ENCODE measurements at places on chromosomes 2 and 18.

- DNase-seq = no peak
These were observed 259.0 kb upstream of the SALL3 start for GRCh38 chr18:78720456-78721237.

DNA sequence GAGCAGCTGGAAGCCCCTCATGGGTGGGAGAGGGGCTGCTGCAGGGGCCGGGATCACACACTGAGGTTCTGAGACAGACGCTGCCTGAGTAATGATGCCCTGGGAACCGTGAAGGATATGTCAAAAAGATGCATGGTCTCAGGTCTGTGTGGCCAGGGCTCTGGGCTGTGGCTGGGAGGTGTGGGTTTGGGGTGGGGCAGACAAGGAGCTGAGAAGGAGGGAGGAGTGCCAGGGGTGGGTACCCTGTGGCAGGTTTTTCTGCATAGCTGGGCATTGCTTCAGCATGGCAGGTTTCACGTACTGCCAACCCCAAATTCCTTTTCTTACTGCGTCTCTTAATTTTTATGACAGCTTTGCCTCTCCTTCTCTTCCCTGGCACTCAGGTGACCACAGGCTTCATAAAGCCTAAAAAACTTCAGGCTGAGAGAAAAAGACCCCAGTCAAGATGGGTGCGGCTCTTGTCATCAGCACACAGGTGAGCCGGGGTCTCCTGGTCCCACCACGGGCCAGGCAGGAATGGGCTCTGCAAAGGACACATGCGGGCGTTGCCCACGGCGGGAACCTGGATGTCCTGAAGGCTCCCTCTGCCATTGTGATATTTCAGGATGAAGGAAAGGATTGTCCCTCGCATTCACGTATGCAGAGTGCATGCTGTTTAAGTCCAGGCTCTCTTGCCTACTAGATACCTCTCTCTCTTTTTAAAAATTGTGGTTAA, 18.0 kb downstream of the MALL start:
- DNase-seq = no peak

DNA sequence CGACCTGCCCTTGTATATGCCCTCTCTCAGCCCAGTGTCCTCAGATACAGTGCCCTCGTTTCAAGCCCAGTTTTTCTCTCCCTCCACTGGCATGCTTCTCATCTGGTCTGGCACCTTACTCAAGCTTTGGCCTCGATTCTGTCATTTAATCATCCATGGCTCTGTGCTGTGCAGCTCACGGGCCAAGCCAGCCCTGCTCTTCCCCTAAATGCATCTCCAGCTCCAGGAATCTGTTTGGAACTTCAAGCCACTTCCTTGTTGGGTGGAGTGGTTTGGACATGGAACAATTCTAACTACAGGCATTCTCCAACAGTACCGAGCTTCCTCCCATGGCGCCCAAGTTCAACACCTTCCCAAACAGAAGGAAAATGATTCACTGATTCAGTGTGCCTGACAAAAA, 76.7 kb upstream of the ZNF397 start:
- no peak for DNase-seq

DNA sequence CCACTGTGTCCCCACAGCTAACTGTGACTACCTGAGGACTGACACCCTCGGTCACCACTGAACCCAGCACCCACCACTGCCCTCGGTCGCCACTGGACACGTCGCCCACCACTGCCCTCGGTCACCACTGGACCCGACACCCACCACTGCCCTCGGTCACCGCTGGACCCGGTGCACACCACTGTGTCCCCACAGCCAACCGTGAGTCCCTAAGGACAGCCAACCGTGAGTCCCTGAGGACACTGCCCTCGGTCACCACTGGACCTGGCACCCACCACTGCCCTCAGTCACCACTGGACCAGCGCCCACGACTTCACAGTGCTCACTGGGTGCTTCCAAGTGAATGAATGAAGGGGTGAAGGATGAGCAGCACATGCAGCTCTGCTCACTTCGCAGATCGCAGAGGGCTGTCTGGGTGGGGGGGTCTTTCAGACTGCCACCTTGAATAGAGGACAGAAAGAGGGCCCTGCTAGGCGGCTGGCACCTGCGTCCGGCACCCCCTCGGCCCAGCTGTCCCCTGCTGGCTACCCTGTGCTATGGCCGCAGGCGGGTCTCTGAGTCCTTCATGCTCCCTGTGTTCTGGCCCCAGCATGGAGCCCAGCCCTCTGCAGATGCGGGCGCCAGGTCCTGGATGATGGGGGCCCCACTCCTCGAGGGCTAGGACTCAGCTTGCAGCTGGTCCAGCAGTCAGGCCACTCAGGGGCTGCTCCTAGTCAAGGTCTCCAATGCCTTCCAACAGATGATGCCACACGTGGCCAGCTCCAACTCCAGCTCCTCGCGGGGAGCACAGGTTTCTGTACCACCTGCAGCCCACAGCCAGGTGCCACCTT, 51.4 kb upstream of the GPC1 start:
- DNase-seq = no peak

GRCh38 chr2:84880395-84880644, 564 bp downstream of the TRABD2A start:
- DNase-seq = no peak

DNA sequence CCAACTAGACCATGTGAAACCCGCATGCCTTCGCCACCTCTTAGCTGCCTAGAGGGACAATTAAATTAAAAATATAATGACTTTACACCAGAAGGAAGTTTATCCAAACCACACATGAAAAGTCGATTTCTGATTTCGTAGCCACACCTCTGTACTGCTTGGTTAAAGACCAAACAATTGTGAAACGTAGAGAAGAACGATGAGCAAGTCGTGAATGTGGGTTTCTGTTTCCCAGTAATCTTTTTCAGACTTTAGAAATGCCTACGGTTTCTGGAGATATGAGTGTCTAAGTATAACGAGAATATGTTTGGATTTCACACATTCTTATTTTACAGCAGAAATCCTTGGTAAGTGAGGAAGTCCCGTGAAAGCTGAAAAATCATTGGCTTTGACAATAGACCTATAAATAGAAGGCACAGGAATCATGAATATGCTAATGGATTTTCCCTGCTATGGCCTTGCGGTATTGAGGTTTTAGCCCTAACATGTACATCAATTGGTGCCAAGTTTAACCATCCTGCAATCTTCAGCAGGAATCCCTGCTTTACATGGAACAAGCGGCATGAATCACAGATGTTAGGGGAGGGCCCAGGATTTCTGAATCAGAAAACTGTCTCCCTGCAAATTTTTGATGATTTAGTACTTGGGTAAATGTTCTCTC, 105.6 kb downstream of the TTC32 start:
- no peak for DNase-seq

GRCh38 chr2:86392873-86393518, 48.2 kb upstream of the KDM3A start:
- no peak for DNase-seq

DNA sequence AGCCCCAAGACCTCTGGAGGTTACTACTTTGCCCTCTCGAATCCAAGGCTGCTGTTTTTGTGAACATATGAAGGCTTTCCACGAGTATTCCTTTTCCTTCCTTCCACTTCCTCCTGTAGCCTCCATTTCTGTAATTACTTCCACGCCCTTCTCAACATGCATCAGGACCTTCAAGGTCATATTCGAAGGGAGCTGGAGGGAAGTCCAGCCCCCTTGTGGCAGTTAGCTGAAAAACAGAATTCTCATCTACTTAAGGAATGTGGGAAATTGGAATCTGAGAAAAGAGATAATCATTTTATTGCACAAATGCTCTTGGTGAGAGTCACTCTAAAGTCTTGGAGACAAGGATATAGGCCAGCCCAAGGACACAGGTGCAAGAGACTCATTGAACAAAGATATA, 1000.2 kb downstream of the TDRD15 start:
- DNase-seq = no peak

DNA sequence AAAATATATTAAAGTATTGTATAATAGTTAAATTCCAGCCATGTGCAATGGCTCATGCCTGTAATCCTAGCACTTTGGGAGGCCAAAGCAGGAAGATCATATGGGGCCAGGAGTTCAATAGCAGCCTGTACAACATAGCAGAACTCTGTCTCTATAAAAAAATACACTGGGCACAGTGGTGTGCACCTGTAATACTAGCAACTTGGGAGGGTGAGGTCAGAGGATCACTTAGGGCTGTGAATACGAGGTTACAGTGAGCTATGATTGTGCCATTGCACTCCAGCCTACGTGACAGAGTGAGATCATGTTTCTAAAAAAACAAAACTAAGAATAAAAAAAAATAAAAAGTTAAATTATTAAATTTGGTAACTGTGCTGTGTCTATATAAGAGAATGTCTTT, 36.1 kb downstream of the ZRANB3 start:
- DNase-seq = no peak

- no peak for DNase-seq
These were observed 219.6 kb downstream of the PDE1A start for GRCh38 chr2:182207049-182207746.

- DNase-seq = no peak
These were observed 287.0 kb upstream of the SLC14A2 start for GRCh38 chr18:45328296-45328695.

- DNase-seq = no peak
These were observed 233.1 kb upstream of the MEX3C start for GRCh38 chr18:51430538-51430937.

- DNase-seq = no peak
These were observed 52.3 kb upstream of the ROCK1 start for GRCh38 chr18:21163647-21164547.

Measured in smooth muscle cell of the brain vasculature (primary cell).